ENCODE measurements at places on chromosomes 3 and 15. TPM values are rescaled to one million over a fixed set of nuclear protein-coding genes. Genes with fewer than 3 reads are reported as not detected.

NR2F2 gene
- total RNA-seq = 65.9 TPM

PRR20G gene
- not detected for total RNA-seq

SUCNR1 gene
- 0.59 TPM for total RNA-seq

PLIN1 gene
- 0.26 TPM for total RNA-seq

DNA sequence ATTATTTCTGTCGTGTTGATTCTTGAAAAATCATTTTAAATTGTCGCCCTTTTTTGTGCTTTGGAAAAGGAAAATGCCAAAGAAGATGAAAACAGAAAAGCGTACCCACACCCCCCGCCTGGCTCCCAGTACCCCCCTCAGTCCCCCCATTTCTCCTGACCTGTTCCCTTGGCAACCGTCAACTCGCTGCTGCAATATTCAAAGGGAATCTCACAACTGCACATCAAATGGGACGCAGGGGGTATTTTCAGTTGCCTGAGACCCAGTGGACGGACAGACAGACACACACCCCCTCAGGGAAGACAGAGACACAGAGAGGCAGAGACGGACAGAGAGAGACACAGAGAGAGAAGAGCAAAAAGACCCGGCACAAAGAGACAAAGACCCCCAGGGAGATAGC is 83.5 kb upstream of the PRR20G start:
- no peak for DNase-seq

DNA sequence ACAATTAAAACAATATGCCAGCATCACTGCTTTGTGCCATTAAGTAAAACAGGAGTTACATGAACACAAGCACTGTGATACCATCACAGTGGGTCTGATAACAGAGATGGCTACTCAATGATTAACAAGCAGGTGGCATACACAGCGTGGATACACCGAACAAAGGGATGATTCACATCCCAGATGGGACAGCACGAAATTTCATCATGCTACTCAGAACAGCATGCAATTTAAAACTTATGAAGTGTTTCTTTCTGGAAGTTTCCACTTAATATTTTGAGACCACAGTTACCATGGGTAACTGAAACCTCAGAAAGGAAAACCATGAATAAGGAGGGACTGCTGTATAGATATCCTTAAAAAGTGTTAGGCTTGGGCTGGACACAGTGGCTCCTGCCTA is 44.5 kb downstream of the SLC24A1 start:
- DNase-seq = no peak

DNA sequence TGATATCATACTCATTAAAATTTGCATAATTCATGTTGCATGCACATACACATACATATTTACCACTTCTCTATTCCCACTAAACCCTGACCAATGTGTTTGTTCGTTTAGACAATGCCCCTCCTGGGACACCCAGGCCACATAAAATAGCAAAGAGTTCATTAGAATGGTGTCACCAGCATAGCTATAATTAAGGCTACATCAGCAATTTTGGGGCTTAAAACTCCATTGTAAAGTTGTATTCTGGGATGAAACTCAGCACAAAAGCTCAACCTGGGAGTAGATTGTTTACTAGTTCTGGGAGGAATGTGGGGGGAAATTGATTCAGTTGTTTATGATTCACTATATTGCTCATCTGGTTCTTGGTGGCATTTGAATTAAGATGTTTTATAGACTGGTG is 522.2 kb upstream of the SUCLG2 start:
- DNase-seq = no peak
